ENCODE measurements at places on chromosomes 1 and 21.

DNA sequence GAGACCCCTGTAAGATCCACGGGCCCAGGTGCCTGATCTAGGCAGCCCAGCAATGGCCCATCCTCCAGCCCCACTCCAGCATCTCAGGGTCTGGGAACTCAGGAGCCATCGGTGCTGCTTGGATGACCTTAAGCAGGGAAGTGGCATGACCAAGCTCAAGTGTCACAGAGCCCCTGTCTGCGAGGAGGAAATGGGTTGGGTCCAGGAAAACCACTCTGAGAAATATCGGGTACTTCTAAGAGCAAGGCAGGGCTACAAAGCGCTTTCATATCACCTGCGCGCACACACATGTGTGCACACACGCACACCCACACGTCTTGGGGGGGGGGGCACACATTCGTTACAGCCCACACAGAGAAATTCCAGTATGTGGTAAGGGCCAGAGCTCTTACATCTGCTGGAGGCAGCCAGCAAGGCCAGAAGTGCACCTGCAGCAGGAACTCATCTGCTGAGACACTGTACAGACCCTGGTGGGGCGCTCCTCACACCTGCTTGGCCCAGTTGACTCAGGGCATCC, 32.6 kb upstream of the SPOCD1 start:
- DNase-seq: peak; percentile 21

DNA sequence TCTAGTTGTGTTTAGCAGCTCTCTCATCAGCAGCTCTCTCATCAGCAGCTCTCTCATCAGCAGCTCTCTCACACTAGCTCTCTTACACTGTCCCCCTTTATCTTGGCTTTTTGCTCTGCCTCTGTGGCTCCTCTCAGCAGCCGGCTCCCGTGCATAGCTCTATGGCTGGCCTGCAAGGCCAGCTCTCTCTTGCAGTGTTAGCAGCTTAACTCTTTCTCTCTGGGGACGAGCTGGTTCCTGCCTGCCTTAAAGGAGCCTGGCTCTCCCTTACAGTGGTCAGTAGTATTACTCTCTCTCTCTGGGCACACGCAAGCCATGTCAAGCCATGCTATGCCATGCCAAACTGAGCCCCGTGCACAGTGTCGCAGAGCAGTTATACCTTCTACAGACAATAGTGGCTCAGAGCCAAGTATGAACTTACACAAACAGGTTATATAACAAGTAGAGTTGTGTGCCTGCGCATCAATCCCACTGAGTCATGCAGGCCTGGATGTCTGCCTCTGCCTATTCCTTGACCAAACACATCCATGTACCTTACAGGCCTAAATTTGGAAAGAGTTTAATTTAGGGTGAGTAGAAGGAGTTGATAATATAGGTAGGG, 295.9 kb downstream of the TPR start:
- no peak for DNase-seq

GRCh38 chr1:12604114-12604874, 13.7 kb downstream of the DHRS3 start:
- DNase-seq: peak; percentile 27

GRCh38 chr1:23650344-23650990, 41.1 kb upstream of the RPL11 start:
- DNase-seq: no peak

DNA sequence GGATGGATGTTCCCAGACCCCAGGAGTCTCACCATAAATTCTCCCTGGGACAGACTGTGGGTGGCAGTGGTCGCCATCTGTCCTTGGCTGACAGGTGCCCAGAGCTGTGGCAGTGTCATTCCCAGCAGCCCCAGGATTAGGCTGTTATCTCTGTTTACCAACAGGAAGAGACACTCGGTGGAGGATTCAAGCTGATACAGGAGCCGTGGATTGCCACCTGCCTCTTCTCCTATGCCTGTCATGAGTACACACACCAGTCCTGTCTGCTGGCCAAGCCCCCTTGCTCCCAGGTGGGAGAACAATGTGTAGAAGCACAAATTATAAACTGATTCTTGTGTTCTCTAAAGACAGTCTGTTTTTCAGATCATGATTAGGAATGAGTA, 152.6 kb downstream of the ETS2 start:
- DNase-seq: no peak

GRCh38 chr1:198986442-198986841, 347.6 kb downstream of the PTPRC start:
- no peak for DNase-seq

- DNase-seq: no peak
Measured at GRCh38 chr1:145871994-145872924, 13.4 kb upstream of the PIAS3 start.

GRCh38 chr1:194698908-194699318, 1512.5 kb upstream of the B3GALT2 start:
- no peak for DNase-seq

GRCh38 chr1:29319300-29320110, 83.2 kb downstream of the PTPRU start:
- DNase-seq: no peak

DNA sequence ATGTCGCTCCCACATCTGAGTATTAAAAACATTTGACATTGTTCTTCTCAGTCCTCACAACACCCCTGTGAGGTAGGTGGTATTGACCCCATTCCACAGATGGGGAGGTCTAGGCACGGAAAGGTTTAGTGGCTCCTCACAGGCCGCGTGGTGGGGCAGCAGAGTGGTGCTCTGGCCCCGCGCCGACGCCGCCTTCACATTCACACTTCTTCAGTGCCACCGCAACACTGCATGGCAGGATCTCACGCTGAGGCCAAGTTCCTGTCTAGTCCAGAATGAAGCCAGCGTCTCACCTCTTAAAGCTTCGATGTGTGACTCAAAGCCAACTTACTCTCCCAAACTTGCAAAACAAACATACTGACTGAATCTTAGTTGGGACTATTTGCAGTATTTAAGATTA, 12.1 kb downstream of the ICMT start:
- DNase-seq: no peak

GRCh38 chr1:6587261-6588005, 7.6 kb downstream of the ZBTB48 start:
- DNase-seq: no peak

DNA sequence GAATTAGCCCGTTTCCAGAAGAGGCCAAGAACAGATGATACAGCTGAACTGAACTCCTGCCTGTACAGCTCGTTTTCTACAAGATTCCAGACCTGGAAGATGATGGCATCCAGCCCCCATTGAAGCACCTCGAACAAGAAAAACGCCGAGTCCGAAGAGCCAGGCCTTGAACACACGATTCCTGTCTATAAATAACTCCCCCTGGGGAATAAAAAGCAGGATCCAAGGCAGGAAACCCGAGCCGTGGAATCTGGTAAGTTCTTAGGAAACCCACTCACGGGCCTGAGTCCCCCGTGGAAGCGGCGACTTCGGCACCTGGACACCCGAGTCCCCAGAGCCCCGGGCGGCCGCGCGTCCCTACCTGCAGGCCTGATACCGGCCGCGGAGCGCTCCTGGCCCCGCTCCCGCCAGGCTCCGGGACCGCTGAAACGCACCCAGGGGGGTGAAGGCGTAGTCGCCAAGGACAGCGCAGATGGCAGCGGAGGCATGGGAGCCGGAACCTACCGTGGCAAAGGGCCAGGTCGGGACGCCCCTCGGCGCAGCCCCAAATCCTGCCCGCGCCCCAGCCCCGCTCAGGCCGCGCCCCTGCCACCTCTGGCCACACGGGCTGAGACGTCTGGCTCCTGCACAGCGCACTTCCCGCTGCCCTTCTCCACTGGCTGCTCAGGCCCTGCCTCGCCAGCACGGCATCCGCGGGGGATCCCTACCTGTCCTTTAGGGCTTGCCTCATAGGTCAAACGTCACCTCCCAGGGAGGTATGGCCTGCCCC, 14.0 kb upstream of the HLCS start:
- DNase-seq: no peak

- DNase-seq: no peak
Measured at GRCh38 chr1:7454052-7454815, 316.9 kb upstream of the VAMP3 start.

GRCh38 chr21:45269861-45270260, 17.8 kb downstream of the POFUT2 start:
- no peak for DNase-seq

DNA sequence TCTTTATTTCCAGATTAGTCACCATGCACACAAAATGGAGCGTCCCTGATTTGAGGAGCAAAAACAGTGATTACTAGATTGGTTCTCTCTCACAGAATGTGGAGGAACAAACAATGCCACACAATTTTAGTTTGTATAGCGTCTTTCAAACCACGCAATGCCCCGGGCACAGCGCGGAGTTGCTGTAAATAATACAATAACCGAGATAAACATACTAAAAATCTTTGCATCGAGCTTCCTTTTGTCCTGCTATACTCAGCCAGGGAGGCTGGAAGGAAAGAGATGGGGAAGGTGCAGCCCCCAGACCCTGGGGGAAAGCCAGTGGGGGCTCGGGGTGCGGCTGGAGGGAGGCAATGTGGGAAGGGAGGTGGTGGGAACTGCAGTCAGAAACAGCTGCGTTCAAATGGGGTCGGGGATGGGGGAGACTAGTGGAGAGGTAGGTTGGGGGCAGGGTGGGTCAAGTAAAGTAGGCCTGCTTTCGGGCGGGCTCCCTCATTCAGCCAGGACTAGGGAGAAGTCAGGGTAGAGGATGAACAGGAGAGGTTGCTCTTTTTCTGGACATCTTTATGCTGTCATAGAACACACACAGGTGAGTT, 366.3 kb downstream of the RPS6KC1 start:
- DNase-seq: no peak

GRCh38 chr21:37414292-37415253, 48.0 kb downstream of the DYRK1A start:
- DNase-seq: no peak

GRCh38 chr1:8204826-8205225, 113.1 kb upstream of the SLC45A1 start:
- DNase-seq: no peak

DNA sequence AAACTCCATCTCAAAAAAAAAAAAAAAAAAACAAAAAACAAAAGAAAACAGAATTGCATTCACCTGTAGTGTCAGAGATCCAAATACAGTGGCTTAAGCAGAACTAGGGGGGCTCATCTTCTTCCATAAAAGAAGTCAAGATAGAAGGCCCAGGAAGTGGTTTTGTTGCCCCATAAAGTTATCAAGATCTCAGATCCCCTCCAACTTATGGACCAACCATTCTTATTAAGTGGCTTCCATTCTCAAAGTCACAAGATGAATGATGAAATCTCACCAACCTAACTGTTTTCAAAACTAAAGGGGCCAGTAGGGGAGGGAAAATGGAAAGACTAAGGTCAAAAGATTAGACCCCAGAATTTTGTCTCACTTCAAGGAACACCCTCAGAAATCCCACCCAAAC, 30.1 kb upstream of the DUSP23 start:
- DNase-seq: no peak

DNA sequence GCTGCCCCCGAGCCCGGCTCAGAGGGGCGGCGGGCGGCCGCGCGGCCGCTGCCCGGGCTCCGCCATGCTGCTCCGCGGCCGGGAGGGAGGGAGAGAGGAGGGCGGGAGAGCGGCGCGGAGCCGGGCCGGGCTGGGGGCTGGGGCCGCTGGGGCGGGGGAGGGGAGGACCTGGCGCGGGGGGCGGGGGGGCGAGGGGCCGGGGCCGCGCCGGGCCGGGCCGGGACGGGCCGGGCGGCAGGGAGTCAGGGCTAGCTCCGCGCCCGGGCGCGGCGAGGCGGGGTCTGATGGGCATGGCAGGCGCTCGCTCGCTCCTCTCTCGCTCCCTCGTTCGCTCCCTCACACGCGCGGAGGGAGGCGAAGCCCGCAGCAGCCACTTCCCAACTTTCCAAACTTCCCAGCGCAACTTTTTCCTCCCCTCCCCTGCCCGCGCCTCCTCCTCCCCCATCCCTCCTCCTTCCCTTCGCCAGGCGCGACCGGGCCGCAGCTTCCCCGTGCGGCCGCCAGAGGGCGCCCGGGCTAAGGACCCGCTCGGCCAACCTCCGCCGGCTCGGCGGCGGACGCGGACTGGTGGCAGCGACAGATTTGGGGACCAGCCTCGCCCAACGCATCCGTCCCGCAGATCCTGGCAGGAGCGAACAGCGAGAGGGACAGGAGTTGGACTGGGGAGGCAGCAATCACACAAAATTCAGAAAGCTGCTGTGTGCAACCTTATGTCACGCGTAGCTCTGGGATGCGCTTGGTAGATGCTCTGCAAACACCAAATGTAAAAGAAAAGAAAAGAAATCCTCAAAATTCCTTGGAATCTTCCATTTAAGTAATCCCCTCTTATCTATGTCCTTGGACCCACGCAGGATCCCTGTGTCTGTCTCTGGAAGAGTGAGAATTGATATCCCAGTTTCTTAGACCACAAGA, at the start of gene TRABD2B:
TRABD2B (minus strand) TSS at position 97 of the 912 bp plus-strand sequence.
- DNase-seq: peak; percentile 6

- no peak for DNase-seq
Measured at GRCh38 chr1:228913626-228914414, 178.5 kb downstream of the RHOU start.

DNA sequence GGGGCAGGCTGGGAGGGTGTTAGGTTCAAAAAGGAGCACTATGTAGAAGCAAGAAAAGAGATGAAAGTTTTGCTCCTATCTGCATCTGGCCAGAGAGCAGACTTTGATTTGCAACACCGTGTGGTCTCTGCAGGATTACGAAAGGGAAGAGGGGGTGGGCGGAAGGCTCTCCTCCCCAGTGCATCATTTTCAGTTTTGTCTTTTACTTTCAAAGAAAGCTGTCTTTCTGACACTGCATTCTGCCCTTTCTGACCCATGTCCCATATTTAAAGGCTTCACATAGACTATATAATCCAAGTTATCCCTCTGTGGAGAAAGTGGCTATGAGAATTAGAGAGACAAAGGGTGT, 126.5 kb downstream of the RHOU start:
- DNase-seq: no peak

DNA sequence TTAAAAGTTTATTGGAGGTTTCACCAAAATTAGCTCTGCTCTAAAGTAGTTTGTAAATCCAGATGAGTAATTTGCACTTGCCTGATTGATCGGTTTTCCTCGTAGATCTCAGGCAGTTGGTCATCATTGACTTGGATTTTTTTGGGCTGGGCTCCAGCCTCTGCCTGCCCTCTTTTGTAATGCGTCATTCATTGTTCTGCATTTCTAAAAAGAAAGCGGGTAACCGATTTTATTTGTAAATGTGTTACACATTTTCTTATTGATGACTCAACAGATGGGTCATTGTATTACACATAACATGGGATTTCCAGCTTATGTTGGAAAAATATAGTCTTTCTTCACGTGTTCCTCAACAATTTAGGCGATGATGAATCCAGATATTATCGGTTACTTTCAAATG, 5.5 kb downstream of the ETS2 start:
- no peak for DNase-seq

GRCh38 chr1:33331444-33332356, 10.8 kb upstream of the A3GALT2 start:
- DNase-seq: no peak

GRCh38 chr1:114189398-114189797, 35.7 kb upstream of the SYT6 start:
- no peak for DNase-seq

Data from activated naive CD8-positive, alpha-beta T cell treated with anti-CD3 and anti-CD28 coated beads, Interleukin-2, amount 50 U/mL, for 16 hours (primary cell).